ENCODE measurements at places on chromosomes 5 and 9.
A peak's percentile ranks its signal among the peaks of the same experiment; 100 is the strongest.

GRCh38 chr9:19741178-19741577 lies 47.7 kb downstream of the SLC24A2 start:
- DNase-seq, result no peak

DNA sequence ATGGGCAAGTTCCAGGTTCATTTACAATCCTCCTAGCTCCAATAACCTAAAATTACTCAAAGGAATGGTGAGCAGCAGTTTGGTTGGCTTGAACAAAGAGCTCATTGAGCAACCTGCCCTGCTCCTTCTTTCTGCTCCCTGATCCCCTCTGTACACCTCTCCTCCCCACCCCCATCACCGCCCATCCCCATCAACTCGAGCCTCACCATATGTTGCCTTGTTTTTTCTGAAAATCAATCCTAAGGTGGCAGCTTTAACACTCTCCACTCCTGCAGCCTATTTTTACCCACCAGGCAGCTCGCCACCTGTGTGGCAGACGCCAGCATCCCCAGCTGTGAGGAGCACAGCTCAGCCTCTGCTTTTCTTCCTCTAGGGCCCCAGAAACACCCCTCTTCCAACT lies 533.4 kb upstream of the BRINP1 start:
- no peak for DNase-seq

DNA sequence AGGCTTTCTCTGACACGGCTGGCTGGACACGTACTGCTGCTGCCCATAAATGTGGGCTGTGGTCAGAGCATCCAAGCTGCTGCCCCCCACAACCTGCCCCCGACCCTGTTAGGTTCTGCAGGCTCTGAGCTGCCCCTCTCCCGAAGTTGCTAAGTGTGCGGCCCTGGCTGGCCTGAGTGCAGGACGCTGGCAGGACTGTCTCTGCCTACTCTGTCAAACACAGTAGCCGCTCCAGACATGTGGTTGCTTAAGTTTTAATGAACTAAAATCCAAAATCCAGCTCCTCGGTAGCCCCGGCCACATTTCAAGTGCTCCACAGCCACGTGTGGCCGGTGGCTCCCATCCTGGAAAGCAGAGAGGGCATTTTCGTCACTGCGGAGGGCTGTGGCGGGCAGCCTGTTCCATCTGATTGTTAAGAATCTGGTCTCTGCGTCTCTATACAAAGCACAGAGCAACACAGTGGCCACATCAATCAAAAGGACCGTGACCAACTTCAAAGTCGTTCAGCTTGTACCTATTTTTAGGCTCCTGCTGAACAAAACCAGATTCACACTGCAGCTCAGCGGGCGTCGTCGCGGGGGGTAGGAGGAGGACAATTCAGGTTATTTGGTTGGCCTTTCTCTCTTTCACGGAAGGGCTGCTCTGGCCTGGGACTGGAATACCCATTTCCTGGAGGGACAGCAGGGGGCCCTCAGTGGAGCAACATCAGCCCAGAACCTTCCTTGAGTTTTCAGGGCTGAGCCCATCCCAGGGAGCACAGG lies 68.9 kb downstream of the PTCH1 start:
- peak; percentile 11 for DNase-seq

DNA sequence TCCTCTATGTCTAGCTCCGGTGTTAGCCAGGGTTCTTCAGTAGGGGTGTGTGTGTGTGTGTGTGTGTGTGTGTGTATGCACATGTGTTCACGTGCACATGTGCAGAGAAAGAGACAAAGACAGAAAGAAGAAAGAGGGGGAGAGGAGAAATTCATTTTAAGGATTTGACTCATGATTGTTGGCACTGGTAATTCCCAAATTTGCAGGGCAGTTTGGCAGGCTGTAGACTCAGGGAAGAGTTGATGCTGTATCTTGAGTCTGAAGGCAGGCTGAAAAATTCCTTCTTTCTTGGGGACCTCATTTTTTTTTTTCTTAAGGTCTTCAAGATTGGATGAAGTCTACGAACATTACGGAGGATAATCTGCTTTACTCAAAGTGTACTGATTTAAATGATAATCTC lies 335.7 kb downstream of the NSG2 start:
- DNase-seq, result no peak

- DNase-seq, result no peak
Measured at GRCh38 chr9:123687246-123687751, 242.6 kb downstream of the DENND1A start.

GRCh38 chr5:14212838-14213237 lies 69.7 kb downstream of the TRIO start:
- DNase-seq, result no peak

DNA sequence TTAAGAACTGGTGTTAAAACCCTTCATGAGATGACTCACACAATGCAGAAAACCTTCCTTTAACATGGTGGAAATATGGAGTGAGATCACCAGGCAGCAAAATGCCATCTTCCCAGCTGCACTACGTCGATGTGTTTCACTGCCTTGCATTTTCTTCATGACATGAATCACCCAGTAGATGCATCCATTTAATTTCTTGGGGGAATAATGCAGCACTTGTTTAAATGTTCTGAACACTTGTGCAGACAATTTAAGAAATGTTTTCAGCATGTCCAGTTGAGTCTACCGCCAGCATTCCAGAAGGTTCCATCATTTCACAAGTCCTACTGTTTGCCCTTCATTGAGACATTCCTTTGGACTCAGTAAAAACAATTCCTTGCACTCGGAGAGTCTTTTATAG lies 81.6 kb downstream of the ADAMTS16 start:
- DNase-seq, result no peak

DNA sequence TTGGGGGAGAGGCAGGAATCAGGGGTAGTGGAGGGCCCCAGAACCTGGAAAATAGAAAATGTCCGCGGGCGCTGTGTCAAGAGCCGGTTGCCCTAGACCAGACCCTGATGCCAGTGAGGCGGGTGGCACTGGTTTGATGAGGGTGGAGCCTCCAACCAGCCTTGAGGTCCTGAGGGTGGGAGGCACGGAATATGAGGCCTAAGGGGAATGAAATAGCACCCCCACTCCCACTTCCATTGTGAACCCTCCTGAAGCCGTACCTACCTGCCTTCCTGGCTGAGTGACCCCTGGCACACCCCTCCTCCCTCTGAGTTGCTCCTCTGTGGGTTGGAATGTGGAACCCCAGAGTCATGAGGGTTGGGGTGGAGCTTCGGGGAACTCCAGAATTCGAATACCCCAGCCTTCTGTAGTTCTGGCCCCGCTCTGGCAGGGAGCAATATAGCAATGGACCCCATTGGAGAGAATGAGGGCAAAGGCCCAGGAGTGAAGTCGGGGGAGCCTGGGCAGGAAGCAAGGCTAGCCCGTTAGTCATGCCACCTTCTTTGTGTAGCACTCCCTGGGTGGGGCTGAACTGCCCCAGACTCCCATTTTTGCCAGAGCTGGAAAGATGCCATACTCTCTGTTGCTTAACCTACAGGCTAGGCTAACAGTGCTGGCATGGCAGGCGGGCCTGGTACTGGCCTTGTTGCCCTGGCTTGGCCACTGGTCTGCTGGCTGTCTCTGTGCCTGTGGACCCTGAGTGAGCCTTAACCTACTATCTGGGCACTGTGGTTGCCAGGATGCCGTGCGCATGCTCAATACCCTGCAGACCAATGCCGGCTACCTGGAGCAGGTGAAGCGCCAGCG lies 1.0 kb downstream of the FPGS start:
- DNase-seq, result no peak

DNA sequence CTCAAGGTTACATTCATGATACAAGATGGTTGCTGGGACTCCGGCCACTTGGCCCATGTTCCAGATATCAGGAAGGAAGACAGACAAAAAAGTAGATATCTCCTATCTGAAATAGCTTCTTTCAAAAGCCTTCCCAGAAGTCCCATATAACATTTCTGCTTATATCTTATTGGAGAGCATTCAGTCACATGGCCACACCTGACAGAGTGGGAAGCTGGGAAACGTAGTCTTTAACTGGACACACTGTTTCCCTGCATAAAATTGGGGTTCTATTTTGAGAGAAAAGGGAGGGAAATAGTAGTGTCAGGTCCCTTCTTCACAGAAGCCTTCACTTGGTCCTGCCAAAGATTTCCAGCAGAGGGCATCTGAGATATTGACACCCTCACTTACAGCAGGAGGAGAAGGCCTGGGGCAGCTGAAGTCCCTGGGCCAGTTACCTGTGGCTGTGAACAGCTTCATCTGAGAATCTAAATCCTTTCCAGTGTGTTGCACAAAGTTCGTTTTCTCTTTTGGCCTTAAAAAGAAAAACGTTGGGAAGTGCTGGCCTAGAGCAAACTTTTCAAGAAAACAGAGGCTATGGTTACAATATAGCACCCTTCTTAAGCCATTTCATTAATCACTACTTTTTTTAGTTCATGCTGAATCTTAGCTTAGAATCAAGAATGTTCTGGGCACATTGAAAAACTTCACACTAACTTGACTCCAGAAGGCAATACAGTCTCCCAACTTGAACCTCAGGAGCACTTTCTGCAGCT lies 33.5 kb downstream of the SPEF2 start:
- peak; percentile 57 for DNase-seq

- no peak for DNase-seq
Measured at GRCh38 chr9:131747352-131747751, 7.5 kb upstream of the RAPGEF1 start.

DNA sequence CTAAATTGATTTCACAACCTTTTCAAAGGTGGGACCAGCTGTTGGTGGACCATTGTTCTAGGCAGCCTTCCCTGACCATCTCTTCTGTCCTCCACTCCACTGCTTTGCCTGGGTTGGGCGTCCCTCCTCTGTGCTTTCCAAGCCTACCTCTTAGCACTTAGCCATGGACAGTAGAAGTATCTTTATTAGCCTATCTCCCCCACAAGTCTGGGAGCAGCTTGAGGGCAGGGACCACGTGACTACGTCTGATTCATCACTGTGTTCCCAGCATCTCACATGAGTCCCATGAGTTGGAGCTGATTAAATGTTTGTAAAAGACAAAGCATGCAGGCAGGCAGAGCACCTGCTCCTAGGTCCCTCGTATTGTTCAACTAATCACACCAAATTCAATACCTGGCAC lies 20.9 kb downstream of the MORN5 start:
- no peak for DNase-seq

DNA sequence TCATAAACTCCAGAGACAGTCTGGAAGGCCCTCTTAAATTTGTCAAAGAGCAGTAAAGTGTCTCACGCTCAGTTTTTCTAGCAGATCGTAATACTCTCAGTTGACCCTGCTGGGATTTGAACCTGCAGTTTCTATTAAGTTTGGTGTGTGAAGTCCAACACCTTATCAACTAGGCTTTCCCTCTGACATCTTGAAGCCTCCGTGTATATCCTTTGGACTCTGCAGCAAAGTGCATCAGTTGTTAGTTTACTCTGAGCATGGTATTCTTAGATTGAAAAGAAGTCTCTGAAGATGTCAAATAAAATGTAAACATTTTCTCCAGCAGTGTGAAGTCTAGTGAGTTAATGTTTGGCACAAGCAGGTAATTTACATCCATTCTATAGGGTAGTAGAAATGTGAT lies 2.4 kb downstream of the FUBP3 start:
- no peak for DNase-seq

DNA sequence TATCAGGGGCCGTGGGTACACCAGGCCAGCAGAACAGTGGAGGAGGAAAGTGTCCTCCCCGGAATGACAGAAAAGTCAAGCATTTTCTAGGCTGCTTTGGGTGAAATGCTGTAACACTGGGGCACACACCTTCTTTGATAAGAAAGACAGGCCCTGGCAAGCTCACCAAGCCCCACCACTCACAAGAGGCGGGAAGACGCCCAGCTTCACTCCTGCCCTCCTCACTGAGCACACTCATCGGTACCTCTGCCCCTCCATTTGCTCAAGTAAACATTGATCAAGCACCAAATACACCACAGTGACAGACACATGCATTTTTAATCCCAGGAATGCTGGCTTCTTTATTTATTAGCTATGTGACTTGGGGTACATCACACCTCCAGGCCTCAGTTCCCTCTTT lies 43.1 kb downstream of the B4GALT1 start:
- no peak for DNase-seq

GRCh38 chr5:165029099-165029870 lies 1523.9 kb downstream of the MAT2B start:
- DNase-seq, result no peak

DNA sequence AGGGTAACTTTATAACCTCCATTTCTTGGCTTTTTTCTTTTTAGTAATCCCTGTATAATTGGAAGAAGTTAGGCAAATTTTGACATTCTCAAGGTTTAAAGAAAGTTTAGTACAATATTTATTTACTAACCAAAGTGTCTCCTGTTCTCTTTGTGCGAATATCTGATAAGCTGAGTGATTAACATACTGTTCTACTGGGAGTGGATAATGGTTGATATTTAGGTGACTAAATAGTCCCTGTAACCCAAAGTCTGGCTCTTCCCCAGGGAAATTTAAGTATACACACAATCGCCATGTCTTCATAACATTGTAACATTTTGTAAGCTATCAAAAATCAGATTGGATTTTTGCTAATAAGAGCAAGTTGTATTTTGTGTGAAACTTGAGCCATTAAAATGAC lies 40.0 kb downstream of the CCNH start:
- DNase-seq, result no peak

- no peak for DNase-seq
Measured at GRCh38 chr9:125797930-125798329, 50.8 kb downstream of the PBX3 start.

DNA sequence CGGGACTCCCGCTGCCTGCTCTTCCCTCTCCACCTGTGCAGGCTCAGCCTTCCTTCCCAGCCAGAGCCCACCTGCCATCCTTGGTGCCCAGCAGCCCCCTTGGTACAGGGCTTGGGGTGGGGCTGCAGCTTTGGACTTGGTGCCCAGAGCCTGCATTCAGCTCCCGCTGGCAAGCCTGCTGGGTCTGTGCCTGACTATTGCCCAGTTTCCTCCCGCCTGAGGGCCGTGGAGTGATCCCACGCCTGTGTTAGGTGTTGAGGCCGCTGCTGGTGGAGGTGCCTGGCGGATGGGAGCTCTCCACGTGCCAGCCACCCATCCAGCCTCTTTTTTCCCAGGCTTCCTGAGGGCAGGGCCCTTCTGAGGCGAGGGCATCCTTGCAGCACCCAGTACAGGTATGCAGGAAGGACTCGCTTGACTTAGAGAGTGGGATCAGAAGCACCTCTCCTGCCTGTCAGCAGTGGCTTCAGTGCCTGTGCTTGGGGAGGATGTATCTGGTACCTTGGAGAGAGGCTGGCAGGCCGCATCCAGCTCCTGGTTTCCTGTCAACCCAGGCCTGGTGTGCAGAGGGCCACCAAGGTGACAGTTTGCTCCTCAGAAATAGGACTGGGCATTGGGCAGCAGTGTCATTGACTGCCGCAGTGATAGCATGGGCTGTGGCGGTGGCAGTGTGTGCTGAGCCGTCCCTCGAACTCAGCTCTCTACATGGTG lies 7.8 kb downstream of the RXRA start:
- no peak for DNase-seq

GRCh38 chr5:38433160-38433861 lies 123.1 kb downstream of the LIFR start:
- no peak for DNase-seq

DNA sequence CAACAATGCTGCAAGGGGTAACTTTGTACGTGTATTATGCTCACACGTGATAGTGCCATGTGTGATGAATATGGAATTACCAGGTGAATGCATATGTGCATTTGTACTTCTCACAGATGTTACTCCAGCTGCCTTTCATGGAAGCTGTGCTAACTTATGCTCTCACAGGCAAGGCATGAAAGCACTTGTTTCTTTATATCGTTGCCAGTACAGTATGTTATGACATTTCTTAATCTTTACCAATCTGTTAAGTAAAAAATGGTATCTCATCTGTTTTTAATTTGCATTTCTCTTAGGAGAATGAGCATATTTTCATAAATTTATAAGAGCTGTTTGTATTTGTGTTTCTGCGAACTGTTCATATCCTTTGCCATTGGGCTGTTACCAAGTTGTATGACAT lies 311.8 kb upstream of the DMRT1 start:
- no peak for DNase-seq

All from CD8-positive, alpha-beta memory T cell (primary cell).